ENCODE measurements at places on chromosomes 7 and 10.

GRCh38 chr10:10870523-10871241, 147.0 kb upstream of the CELF2 start:
- DNase-seq, result no peak

- no peak for DNase-seq
These were observed 13.5 kb downstream of the CREM start for GRCh38 chr10:35140126-35140525.

- no peak for DNase-seq
These were observed 21.7 kb upstream of the FKBP9 start for GRCh38 chr7:32935558-32935957.

DNA sequence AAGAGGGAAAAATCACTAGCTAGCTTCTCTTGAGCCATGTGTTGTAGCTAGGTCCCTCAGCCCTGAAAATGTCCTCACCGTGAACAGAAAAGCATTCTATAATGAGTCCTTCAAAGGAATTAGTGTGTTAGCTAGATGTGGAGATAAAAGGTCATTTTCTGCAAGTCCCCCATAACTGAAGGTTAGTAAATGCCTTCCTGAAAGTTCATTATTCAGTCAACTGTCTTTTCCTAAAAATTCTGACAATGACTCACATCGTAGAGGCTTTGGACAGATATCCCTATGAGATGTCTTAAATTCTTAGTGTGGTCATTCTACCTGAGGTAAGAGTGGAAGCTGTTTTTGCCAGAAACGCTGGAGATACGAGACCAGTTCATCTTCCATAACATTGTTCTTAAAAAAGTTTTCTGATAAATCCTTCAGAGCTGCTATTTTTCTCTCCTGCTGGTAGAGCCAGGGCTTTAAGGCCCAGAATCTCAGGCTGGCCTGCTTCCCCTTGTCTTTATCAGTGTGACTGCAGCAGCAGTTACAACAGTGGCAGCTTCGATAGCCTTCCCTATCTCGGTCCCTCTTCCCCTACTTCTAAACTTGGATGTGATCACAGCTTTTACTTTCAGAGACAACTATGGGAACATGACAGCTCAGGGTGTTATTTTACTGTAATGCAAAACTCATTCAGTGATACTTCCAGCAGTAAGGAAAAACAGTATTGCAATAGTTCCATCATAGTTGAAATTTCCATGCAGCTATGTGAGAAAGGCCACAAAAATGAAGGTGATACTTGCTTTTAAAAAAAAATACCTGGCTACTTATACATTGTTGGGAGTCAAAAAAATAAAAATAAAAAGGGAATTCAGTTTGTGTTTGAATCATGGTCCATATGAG, 37.3 kb upstream of the PRKAR2B start:
- DNase-seq, result no peak

GRCh38 chr10:129210876-129211275, 256.2 kb upstream of the MGMT start:
- no peak for DNase-seq

- DNase-seq, result no peak
These were observed 13.4 kb downstream of the DPCD start for GRCh38 chr10:101601541-101601940.

DNA sequence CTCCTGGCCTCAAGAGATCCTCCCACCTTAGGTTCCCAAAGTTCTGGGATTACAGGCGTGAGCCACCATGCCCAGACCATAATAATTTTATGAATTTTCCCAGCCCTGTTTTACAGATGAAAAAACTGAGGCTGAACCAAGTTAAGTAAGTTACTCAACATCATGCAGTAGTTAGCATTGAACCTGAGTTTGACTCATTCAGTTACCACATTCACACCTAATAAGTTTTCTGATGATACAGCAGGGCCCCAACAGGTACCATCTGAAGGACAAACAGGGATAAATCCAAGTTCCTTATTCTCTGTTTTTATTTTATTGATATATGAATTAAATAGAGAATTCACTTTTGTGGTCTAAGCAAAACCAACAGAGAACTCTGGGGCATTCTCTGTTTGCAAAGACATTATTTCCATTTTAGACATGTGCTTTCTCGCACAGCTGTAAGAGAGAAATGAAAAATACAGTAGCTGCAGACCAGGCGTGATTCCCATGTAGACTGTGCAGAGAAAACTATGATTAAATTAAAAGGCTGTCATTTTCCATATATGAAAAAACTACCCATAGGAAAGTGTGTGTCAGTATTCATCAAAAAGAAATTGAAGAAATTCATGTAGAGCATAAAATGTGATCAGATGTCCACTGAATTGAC, 26.6 kb downstream of the APBB1IP start:
- no peak for DNase-seq

DNA sequence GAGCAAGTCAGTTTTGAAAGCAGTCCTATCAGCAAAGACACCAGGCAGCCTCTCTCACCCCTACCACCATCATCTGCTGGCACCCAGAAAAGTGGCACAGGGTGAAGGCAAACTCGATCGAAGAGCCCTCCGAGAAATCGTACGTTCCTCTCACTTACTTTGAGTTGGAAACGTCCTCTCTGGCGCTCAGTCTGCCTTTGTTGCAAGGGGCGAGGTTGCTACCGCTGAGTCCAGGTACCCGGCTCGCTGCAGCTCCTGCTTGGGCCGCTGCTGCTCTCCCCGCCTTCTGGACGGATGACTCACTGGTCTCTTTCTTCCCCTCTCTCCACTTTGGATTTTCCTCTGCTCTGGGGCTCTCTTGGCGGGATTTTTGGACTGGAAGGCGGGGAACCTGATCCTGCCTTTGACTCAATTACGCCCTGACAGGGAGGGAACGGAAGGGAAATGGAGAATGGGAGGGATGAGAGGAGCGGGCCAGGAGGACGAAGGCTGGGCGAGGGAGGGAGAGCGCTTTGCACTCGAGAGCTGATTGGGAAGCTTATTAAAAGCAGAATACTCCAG, at the start of gene PTN:
TSS of gene PTN (minus strand) at position 453 of the 561 bp plus-strand sequence. CDS start 88,760 bp downstream, outside the sequence.
- DNase-seq, result no peak

DNA sequence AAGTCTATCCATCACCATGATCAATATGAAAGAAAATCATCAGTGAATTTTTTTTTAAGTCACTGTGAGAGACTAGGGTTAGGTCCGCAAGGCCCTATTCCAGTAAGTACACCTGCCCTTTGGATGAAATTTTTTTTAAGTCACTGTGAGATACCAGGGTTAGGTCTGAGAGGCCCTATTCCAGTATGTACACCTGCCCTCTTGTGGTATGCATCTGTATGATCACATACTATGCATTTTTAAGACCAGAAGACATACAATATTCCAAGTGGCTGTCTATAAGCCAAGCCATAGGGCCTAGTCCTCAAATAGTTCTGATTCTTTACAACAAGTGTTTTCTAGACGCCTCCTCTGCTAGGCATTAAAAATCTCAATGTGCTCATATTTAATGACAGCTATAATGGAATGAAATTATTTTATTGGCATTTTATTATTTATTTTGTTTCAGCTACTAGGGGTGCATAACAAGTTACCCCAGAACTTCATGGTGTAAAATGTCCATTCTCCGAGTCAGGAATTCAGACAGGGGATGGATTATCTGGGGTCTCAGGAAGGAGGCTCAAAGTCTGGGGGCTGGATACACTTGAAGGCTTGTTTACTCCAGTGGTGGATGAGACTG, 53.1 kb downstream of the TEX36 start:
- DNase-seq, result no peak

- no peak for DNase-seq
These were observed 11.6 kb downstream of the LBX1 start for GRCh38 chr10:101217450-101218281.

DNA sequence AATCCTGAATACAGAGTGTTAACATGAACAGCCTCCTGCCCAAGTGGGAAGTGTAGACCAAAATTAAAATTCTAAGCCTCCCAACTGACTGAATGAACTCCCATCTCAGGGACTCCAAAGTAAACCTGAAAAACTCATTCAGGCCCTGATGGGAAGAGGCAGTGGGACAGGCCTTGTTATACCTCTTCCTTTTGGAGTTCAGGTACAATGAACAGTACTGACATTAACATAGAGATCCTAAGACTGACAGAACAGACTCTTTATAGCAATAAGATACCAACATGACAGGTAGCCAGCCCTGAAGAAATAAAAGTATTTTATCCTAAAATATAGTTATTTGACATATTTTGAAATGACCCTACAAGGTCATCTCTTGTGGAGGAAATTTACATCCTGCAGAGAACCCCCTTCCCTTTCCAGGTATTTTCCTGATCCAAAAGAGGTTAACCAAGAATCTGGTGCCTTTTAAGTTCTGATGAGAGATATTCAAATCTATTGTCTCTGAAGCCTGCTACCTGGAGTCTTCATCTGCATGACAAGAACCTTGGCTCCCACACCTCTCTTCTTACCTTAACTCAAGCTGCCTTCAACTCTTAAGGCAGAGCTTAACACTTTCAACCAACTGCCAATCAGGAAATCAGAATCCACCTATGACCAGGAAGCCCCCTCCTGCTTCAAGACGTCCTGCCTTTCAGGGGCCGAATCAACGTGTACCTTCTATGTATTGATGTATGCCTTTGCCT, 103.3 kb upstream of the PFKP start:
- no peak for DNase-seq

DNA sequence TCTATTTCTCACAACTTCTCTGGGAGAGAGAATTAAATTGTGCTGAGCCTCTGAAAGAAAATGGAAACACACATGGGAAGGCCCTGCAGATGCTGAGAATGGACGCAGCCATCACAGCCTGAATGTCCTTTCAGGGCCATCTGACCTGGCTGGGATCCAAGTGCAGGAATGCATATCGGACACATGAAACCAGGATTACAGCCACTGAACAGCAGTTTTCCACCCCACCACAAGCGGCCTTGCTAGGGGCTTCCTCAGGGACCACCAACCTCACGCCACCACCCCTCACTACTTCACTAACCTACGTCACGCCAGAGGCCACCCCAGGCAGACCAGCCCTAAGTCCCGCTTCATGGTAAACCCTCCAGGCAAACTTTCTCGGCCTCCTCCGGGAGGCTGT, 103.3 kb downstream of the DIP2C start:
- DNase-seq, result no peak

DNA sequence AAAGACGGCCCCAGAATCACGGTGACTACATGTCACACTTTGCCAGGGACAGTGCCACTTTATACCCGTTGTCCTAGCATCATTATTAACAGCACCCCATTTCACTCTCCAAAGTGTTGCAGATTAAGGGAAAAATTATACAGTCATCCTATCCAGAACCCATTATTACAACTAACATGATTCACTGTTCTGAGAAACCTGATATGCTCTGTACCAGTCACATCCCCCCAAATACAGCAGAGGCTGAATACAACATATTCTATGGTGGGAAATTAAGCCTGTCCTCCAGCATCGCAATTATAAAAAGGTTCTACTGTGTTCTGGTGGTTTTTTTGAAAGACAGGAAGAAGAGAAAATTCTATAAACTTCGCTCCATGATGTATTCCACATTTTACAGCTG, 162.1 kb downstream of the JAZF1 start:
- DNase-seq, result no peak

DNA sequence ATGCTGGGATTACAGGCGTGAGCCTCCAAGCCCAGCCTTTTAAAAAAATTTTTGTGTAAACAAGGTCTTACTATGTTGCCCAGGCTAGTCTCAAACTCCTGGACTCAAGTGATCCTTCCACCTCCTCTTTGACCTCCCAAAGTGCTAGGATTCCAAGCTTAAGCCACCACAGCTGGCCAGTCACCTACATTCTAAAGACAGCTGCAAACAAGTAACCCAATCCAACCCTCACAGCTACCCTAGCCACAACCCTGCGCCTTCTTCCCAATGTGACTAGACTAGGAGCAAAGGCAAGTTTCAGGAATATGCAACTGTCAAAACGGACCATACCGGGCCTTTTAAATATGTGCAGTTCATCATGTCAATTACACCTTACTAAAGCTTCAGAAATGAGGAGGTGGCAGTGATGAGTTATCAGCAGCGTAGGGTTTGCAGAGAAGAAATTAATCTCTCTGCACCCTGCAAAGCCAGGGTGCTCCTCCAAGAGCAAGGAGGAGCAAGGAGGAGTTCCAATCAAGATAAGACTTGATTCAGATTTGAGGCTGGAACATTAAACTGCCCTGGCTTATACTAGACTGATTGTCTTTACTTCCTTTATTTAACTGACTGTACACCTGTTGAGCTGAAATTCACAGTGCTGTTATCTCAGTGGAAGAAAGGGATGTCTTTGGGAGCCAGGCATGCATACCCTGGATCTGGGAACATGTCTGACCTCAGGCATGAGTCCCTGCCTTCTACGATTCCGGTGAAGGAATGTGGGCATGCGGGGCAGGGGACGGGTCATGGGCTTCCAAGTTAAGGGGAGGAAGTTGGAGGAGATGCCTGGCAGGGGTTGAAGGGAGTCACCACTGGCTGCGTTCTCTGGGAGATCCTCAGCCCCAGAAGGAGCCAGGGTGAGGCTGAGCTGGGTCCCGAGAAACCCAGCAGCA, 15.5 kb upstream of the TMEM120A start:
- DNase-seq, result no peak

GRCh38 chr10:119688033-119688508, 36.9 kb downstream of the BAG3 start:
- no peak for DNase-seq

- DNase-seq, result no peak
These were observed 86.1 kb upstream of the SMIM30 start for GRCh38 chr7:113204415-113204814.

DNA sequence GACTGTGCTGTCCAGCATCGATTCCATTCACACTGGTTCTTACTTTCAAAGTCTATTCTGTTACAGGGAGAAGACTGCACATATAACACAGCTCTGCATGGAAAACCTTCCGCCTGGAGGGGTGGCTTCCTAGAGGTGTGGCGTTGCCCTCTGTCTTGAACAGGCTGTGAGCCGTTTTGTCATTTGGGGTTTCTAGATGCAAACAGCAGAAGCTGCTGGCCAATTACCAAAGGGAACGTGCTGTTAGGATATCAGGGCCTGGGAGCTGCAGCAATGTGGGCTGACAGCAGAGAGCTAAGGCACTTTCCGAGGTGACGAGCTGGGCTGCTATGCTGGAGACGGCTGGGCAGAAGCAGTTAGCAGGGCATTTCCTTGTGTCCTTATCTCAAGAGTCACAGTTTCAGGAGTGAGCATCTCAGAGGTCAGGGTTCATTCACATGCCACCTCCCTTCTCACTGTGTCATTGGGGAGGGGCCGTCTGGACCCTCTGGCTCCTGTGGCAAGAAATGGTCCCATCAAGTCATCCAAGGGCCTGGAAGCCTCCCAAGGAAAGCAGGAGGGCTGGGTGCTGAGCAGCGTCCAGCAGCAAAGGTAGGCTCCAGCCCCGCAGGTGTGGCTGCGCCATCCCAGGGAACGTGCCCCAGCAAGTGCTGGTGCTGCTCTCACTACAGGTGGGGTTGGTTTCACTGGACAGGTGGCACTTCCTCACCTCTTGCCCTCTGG, 106.5 kb downstream of the WDR37 start:
- DNase-seq, result no peak

Measured in cortex of kidney (tissue), 1 donor.